ELR (cell line): ENCODE measurements at places on chromosomes 5 and 9.

DNA sequence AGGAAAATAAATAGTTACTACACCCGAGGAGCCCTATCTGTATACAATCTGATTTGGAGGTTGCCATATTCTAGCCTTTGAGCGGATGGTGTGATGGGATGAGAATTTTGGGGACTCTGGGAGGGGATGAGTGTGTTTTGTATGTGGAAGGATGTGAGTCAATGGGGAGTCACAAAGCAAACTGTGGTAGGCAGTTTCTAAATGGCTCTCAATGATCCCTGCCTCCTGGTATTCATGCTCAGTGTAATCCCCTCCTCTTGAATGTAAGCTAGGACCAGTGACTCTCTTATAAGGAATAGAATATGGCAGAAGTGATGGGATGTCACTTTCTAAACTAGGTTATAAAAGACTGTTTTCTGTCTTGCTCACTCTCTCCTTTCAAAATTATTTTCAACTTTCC, 205.7 kb upstream of the RIOK2 start:
- peak; percentile 71 for DNase-seq

DNA sequence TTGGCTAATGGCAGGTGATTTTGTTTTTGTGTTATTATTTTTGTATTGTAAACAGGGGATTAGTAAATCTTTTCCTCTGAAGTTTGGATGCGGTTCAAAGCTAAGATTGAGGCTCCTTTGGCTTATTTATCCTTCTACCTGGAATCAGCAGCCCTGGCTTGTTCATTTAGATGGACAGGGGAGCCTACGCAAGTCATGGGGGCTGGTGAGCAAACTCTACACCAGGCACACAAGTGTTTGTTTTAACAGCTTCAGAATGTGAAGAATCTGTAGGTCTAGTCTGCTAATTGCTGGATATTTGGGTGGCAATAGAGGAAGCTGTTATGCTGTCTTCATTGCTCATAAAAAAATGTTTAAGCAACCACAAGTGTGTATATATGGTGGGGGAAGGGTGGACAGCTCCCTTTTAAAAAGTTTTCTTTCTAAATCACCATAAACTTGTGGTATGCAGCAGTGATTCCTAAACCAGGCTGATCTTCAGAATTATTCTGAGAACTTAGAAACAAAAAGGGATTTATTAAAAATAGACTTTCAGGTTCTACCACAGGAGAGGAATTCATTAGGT, 20.7 kb downstream of the ZNF462 start:
- DNase-seq = peak; percentile 52

DNA sequence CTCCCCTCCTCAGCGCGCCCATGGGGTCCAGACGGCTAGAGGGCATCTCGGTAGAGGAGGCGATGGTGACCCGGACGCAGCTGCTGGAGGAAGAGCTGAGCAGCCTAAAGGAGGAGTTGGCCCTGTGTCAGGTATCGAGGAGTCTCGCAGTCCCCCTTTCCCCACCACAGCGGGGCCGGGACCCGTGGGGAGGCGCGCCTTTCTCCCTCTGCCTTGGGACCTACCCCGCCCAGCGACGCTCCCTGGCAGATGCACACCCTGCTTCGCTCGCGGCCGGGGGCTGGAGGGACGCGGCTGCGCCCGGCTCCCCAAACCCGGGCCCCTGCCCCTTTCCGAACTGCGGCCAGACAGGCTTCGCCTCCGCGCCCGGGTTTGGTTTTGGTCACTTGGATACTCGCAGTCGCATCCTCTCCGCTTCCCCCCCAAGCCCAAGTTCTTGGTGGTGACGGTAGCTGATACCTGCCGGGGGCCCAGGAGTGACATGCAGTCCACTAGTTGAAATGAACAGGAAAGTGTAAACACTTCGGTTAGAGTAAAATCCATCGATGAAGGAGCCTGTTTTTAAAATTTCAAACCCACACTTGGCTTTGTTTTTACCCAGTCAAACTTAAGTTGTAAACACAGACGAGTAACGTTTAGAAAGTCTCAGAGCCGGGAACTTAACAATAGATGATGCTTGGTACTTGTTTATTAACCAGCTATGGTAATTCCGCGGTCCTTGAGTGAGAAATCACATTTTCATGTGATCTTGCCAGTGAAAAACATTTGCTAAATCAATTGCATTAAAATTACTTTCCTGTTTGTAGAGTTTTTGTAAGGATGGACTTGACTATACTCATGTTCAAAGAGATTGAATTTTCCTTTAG, 688 bp downstream of the CNTLN start:
- DNase-seq = peak; percentile 69

DNA sequence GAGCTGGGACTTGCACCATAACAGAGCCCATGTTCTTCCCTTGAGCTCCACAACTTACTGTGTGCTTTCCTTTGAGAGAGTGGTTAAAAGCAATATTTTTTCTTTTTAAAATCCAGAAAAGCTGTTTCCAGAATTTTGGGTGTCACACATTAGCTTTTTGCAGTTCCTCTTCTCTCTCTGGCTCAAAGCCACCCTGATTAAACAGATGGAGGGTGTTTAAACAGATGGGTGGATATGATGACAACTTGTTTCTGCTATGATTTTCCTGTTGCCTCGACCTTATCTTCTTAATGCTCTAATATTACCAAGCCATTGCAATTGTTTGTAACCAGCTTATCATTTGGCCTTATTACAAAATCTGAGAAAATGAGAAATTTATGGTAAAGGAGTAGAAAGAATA, 22.9 kb upstream of the CFAP95 start:
- DNase-seq = no peak

GRCh38 chr9:135374591-135374990, 105.0 kb upstream of the PPP1R26 start:
- no peak for DNase-seq

DNA sequence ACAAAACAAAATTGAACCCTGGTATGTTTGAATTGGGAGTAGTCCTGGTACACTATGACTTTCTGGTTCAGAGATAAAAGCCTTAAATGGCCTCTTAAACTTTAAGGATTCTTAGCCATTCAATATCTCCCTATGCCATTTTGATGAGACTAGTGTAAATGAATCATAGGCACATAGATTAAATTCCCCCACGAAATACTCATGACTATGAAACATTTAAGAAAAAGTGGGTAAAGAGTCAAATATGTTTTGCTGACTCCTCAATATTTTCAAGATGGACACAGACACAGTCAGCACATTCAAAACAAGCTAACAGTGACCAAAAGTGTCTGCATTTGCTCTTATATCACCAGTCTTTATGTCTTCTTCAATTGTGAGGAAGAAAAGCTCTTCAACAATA, 278.3 kb downstream of the PDE4D start:
- peak; percentile 78 for DNase-seq
